ENCODE measurements at places on chromosomes 1 and 21.

GRCh38 chr21:18265944-18266343 is 21.3 kb downstream of the CHODL start:
- no peak for DNase-seq

- no peak for DNase-seq
Observed at GRCh38 chr1:245177071-245177900, 22.5 kb downstream of the KIF26B start.

GRCh38 chr1:55050283-55050682 is 10.9 kb downstream of the PCSK9 start:
- no peak for DNase-seq

GRCh38 chr1:224175617-224176016 is 7.4 kb upstream of the DEGS1 start:
- no peak for DNase-seq

DNA sequence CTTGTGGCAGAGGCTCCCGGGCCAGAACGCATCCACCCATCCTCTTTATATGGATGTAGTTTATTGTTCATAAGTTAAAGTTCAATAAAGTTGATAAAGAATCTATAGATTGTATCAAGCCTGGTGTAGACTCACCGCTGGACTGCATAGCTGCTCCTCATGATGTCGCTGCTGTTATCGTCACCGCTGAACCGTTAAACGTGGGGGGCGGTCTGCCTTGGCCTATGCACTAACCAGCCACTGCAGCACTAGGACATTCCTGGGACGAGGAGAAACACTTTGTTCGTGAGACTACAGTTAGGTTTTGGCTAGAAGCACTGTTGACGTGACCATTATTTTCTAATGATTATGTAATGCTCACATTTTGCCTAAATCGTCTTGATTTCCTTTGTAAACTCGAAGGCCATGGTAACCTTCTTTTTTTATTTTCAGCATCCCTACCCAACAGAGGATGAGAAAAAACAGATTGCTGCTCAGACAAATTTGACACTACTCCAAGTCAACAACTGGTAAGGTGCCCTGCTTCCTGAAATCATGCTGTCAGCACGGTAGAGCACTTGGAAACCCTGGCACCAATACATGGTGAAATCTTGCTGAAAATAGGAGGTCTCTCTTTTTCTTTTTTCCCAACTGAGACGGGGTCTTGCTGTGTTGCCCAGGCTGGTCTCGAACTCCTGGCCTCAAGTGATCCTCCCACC is 50.2 kb downstream of the PKNOX1 start:
- DNase-seq: no peak

DNA sequence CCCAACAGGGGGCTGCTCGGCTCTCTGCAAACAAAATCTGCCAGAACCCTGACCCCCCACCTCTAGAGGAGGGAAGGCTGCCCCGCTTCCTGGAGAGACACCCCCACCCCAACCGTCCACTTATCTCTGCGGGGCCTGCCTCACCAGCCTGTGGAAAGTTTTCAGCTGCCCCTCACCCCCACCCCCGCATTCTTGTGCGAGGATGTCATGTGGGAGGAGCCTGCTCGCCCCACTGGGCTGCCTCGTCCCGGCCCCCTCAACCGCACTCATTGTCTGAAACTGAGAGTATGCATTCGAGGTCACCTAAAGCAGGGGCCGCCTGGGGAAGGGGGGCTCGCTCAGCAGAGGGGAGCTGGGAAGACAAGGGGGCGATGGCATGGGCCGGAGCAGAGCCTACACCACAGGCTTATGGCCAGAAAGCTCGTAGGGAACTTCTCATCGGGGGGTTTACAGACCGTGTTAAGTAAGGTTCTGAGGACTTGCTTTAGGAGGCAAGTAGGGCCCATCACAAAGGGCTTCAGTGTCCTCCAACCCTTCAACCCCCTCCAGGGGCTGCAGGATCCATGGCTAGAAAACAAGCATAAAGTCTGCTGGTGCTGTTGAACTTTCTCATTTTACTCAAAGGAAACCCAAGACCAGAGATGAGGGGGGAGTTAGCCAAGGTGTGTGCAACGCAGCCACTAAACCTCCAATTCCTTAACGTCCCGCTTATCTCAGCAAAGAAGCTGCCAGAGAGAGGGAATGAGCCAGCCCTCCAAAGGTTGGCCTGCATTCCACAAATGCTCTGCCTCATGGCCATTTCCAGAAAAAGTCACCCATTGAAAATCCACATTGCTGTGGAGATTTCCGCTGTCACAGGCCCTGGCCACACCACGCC is 9.4 kb downstream of the EPHA2 start:
- no peak for DNase-seq

DNA sequence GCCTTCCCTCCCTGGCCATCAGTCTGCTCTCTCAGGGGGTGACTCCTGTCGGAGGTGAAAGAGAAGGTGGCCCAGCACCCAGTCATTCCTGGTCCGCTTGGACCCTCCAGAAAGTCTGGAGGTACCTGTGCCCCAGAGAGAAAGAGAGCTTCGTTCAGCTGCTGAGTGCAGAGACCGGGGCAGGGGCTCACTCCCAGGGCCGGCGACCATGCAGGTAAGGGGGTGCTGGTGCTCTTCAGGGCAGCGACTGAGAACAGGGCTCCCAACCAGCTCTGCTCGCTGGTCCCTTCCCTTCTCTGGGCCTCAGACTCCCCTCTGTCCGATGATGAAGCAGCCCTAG is 30.1 kb downstream of the HSPG2 start:
- DNase-seq: no peak

DNA sequence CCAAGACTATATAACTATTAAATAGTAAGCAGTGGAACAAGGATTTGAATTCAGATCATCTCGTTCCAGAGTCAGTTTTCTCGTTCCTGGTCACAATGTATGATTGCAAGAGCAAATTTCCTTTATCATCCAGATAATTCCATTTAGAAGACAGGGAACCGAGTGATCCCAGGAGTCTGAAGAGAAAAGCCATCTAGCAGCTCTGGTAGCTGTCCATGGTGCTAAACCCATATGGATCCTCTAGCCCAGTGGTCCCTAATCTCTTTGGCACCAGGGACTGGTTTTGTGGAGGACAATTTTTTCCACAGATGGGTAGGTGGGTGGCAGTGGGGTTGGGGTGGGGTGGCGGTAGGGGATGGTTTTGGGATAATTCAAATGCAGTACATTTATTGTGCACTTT is 229.4 kb downstream of the PTPRU start:
- no peak for DNase-seq

GRCh38 chr1:66506991-66507390 is 27.0 kb upstream of the SGIP1 start:
- DNase-seq: no peak

- DNase-seq: no peak
Observed at GRCh38 chr1:247421074-247421473, 5.1 kb downstream of the NLRP3 start.

GRCh38 chr1:110059133-110059863 is 11.2 kb downstream of the ALX3 start:
- DNase-seq: no peak

- no peak for DNase-seq
Observed at GRCh38 chr1:208043691-208044181, 132.8 kb upstream of the CD34 start.

DNA sequence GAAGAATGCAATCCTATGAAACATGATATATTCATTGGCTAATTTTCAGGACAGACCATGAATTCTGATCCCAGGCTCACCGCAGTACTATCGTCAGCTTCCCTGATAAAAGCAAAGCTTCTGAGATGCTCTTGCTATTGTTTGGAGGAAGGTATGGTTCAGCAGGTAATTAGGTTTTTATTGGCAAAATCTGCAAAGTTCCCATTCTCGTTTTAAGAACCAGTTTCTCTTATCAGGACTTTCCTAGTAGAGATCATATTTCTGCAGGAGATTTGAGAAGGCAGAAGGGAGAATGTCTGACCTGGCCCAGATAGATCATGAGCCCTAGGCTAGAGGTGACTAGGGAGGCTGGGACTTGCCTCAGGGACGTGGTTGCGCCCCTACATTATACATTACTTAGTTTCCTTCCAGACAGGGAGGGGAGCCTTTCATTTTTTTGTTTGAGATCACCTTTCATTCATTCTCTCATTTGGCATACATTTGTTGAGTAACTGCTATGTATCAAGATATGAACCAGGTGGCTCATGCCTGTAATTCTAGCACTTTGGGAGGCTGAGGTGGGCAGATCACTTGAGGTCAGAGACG is 108.8 kb downstream of the NRIP1 start:
- no peak for DNase-seq

- DNase-seq: peak; percentile 32
Observed at GRCh38 chr1:154405747-154406571, 816 bp downstream of the IL6R start.

- no peak for DNase-seq
Observed at GRCh38 chr1:6489383-6489765, 2.1 kb downstream of the PLEKHG5 start.

- DNase-seq: no peak
Observed at GRCh38 chr1:1669468-1670440, 10.9 kb upstream of the CDK11B start.

DNA sequence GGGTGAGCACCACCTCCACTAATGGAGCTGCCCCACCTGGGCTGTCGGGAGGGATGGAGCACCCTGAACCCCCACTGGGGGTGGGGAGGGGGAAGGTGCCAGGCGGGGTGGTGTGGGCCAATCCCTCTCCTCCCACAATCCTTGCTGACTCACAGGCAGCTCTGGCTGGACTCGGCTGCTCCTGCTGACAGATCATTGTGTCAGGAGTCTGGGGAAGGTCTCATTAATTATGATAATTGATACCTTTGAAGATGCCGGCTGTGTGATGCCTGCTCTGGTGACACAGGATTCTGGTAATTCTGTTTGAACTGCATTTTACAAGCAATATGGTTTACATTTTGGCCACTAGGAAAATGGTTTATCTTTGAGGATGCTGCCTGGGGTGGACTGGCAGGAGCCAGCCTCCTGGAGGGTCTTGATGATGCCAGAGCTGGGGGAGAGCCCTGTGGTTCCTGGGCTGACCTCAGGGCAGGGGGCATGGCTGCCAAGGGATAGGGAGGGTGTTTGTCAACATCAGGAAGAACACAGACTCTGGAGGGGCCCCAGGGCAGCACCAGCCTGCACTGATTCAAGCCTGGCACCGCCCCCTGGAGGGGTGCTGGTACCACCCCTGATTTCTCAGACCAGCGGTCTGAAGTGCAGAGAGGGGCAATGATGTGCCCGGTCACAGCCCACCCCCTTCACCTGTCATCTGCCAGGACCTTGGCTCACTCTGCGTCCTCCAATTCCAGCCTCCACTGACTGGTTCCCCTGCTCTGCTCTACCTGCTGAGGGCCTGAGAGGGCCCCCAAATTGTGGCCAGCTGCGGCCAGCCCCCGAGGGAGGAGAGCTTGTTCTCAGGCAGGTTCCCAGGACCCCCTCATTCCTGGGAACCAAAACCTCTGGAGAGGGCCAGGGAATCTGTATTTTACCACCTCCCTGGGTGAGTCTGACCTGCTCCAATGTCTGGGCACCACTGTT is 338.8 kb downstream of the MATN1 start:
- DNase-seq: no peak

- no peak for DNase-seq
Observed at GRCh38 chr1:221801773-221802516, 60.1 kb upstream of the DUSP10 start.

GRCh38 chr1:243301059-243301458 is 45.2 kb downstream of the SDCCAG8 start:
- no peak for DNase-seq

DNA sequence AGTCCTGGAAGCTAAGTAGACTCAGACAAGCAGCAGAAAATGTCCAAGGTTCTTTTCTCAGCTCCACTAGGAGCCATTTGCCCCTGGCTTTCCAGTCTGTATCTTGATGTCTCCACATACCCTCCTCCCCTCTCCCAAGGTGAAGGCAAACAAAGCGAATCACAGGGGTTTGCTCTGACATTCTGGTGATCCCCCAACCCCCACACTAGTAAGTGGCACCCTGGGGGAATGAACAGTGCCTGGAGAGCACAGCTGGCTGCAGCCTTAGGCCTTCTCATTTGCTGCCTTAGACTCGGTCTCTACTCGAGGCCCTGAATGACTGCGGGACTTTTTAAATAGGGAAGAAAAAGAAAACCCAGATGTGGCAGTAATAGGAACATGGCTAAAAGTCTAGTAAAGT is 15.3 kb downstream of the ERI3 start:
- DNase-seq: no peak

DNA sequence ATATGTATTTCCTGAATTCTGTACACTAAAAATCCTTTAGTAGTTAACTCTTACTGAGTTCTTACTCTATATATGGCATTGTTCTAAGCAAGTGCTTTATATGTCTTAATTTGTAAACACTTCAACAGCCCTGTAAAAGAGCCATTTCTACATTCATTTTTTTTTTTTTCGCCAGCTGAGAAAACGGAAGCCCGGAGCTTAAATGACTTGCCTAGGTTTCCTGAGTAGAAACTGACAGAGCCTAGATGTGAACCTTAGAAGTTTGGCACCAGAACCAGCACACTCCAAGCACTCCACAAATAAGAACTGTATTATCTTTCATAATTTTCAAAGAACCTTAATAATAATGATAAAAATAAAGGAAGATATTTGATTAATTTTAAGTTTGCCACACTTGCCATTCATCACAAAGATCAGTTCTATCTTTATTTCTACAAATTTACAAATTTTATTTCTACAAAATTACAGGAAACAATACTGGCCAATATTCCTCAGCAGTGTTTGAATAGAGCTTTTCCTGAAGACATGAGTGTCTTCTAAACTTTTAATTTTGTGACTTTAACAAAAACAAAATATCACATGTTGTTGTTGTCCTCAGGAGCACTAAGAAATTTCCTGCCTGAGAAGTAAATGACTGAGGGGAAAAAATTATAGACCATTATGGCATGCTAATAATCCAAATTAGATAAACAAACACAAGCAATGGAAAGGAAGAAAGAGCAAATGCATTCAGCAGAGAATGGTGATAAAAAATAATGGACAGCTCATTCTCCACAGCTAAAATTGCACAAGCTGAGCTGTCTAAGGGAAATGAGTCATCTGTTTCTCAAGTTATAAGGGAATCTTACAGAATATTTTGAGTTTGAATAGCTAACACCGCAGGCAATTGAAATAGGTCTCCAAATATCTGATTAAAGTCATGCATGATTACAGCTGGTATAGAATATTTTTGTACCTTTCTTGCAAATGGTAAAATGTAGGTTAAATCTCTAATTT is 71.2 kb downstream of the DPYD start:
- peak; percentile 19 for DNase-seq

GRCh38 chr1:222784916-222785315 is 29.9 kb upstream of the DISP1 start:
- no peak for DNase-seq

DNA sequence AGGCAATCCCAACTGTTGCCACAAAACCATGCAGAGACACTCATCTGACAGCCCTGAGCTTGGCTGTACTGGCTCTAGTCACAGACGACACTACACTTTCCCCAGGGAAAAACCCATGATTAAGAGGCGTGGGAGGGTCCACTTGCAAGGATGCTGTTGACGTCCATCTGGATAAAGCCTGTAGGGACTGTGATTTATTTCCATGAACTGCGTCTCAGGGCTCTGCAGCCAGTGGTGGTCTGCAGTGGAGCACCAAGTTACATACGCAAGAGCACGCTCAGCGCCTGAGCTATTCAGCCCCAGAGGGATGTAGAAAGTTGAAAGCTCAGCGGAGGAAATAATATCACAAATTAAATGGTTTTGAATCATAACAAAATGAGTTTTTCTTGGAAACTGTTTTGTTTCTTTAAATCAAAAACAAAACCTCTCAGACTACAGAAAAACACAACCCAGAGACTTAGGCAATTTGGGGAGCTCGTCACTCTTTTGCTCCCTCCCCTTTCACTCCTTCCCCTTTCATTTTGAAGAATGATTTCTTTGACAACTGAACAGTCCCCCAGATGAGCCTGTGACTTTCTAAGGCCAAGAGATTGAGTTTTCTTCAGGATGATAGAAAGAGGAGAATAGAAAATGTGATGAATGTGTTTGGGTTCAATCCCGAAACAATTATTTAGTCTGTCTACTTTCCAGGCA is 71.2 kb downstream of the NGF start:
- DNase-seq: no peak
